ENCODE measurements at places on chromosomes 7 and 10.

- DNase-seq: no peak
Measured at GRCh38 chr10:22708772-22709171, 5.6 kb downstream of the PIP4K2A start.

GRCh38 chr10:132059760-132060508, 5.8 kb upstream of the JAKMIP3 start:
- no peak for DNase-seq

DNA sequence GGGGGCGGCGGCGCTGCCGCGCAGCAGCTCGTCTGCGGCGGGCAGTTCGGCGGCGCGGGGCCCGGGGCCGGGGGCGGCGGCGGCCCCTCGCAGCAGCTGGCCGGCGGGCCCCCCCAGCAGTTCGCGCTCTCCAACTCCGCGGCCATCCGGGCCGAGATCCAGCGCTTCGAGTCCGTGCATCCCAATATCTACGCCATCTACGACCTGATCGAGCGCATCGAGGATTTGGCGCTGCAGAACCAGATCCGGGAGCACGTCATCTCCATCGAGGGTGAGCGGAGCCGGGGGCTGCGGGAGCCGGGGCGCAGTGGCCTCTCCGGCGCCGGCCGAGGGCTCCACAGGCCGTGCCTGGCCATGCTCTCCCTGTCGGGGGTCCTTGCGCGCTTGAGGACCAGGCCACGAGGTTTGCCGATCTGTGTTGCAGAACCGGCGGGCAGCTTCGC, 548 bp downstream of the AGAP3 start:
- no peak for DNase-seq

DNA sequence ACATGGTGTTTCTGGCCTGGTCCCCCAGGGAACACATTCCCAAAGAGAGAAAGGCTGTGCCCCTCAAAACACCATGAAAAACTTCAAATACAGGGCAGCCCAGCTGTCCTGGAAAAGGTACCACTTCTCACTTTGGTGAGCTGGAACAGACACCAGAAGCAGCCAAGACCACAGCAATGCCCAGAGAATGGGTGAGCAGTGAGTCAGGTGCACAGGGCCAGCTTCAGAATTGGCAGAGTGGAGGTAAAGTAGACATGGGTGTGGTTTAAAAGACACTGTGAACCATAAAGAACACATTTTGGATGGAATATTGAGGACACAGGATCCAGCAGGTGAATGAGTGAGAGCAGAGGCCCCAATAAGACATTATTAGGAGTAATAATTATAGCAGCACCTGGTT, 51.3 kb downstream of the FAM13C start:
- DNase-seq: no peak

DNA sequence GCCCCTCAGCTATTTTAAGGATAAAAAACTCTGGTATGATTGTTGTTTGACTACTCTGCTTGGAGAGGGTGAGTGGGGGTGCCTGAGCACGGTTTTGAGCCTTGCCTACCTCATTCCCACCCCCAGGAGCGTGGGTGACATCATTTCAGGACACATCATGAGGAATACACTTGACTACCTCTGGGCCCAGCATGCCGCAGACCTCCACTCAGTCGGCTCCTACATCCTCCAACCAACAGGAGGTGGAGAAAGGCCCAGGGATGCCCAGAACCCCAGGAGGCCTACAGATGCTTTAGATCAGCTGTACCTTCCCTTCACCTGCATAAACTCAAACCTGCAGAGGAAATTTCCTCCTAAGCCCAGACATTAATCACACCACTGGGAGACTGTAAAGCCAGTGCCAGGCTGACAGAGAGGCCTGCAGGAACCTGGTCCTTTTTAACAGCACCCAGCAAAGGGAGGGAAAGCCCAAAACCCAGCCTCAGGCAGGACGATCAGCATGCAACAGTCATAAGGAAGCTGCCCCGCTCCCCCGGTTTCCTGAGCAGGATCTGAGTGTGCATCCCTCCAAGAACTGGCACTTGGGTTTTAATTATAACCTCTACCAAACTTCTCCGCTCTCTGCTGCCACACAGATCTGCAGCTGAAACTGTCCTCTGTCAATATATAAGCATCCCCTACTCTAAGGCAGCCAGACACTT, 61.7 kb upstream of the ZNRF2 start:
- DNase-seq: no peak

GRCh38 chr10:26380815-26381214, 57.3 kb upstream of the APBB1IP start:
- DNase-seq: no peak

DNA sequence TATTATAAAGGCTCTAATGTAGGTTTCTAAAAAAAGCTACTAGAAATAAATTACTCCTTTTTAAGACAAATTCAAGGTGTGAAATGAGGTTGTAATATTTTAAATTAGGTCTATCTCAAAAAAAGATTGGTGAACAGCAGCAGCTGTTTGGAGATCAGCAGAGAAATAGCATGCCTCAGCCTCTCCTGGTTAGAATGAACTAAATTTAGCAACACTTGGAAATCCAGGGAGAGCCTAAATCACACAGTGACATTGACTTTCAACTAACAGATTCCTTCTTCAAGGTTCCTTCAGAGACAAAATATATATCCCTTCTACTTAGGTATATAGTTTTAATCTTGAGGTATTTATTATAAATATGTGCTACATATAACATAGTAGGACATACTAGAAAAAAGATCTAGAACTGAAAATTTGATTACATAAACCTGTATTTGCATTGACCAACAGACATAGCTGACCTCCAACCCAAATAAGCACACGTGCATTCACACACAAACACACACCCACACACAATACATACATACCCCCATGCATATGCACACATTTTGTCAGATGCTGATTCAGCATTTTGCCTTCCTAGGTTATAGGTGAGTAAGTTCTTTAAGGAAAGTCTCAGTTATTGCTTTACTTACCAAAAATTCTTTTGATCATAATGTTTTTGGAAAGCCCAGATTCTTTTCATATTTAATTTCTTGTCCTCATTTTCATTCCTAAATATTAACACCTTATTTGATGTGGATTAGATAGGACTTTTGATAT, 47.3 kb downstream of the DGKB start:
- DNase-seq: no peak

DNA sequence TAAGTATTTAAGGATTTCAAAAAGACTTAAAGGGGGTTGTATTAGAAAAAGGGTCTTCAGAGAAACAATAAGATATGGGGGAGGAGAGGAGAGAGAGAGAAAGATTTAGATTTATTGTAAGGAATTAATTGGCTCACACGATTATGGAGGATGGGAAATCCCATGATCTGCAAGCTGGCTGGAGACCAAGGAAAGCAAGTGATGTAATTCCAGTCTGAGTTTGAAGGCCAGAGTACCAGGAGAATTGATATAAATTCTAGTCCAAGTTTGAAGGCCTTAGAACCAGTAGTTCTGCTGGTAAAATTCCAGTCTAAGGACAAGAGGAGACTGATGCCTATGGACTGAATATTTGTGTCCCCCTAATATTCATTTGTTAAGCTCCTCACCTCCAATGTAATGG, 20.6 kb upstream of the SLC13A1 start:
- DNase-seq: no peak

DNA sequence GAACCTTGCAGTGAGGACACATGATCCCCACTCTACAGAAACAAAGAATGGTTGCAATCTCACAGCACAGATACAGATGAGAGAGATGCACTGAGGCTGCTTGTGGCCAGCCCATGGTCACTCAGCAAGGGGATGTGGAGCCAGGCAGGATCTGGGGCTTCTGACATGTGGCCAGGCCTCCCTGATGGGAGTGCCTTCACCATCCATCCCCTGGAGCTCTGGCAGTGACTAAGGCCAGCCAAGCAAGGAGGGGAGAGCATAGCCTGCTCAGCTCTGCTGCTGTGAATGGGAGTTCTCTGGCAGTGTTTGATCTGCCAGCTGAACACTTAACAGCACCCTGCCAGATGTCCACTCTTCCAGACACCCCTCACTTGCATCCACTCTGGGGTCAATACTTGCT, 19.8 kb downstream of the C10orf71 start:
- no peak for DNase-seq

- no peak for DNase-seq
Measured at GRCh38 chr10:73597346-73597745, 6.2 kb upstream of the USP54 start.

DNA sequence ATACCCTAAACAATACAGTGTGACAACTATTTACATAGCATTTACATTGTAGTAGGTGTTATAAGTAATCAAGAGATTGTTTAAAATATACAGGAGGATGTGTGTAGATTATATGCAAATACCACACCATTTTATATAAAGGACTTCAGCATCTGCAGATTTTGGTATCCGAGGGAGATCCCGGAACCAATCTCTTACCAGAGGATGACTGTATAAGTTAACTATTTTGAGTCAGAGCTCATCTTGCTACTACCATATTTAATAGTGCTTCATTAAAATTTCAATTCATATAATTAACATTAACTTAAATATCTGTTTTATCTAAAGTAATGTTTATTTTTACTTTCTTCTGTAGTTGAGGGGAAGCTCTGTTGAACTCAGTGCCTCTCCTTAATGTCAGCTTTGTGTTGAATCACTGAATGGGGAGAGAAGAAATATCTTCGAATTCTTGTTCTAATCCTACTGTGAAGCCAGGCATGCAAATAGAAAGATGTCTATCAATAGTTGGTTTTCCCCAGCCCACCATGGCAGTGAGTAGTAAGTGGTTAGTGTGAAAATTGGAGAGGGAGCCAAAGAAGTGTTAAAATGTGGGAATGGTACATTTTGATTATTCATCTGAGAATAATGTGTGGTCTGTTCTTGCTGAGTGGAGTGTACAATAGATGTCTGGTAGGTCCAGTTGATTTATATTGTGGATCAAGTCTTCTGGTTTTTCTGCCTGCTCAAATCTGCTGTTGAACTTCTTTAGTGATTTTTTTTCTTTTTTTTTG, 90.1 kb upstream of the CYP26C1 start:
- no peak for DNase-seq
